GM04504 (cell line): ENCODE measurements at places on chromosomes 6 and 20.

- no peak for DNase-seq
Observed at GRCh38 chr6:84770521-84770920, 6.1 kb upstream of the TBX18 start.

- peak; percentile 8 for DNase-seq
Observed at GRCh38 chr6:21742238-21742660, 148.7 kb downstream of the SOX4 start.

GRCh38 chr6:127877231-127877630 is 23.6 kb downstream of the THEMIS start:
- DNase-seq = no peak

DNA sequence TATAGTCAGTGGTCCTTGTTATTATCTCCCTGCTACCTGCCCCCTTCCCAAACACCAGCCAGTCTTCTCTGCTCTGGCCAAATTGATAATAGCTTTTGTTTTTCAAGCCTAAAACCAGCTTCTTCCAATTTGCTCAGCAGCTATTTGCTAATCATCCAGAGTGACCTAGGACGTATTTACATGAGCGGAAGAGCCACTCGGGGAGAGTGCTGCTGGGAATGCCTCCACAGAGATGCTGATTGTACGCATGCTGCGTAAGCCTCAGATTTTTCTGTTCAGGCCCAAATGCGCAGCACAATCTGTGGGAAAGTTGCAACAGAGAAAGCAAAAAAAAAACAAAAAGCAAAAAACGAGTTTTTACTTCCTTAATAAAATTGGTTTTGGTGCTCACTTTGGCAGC is 24.4 kb upstream of the ID1 start:
- no peak for DNase-seq

DNA sequence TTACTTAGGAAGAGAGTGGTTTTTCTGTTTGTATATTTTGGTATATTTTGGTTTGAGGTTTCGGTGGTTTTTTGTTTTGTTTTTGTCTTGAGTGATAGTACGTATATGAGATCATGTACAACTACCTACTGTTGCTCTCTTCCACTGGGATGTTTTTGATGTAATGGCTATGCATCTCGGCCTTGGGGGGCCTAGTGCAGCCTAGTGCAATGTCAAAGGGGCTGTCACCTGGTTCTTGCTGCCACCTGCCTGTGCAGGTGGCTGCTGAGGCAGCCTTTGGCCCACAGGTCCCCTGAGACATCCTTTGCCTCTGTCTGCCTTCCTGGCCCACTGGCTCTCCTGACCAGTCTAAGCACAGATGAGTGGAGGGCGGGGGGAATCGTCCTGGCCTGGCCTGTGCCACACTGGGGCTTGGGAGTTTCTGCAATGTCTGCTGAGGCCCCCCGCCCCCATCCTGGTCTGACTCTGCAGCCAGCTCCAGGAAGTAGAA is 546.6 kb downstream of the CD83 start:
- no peak for DNase-seq
